ENCODE measurements at places on chromosomes 6 and 20.

GRCh38 chr20:45917790-45918141, 5.8 kb upstream of the PLTP start:
- no peak for DNase-seq

DNA sequence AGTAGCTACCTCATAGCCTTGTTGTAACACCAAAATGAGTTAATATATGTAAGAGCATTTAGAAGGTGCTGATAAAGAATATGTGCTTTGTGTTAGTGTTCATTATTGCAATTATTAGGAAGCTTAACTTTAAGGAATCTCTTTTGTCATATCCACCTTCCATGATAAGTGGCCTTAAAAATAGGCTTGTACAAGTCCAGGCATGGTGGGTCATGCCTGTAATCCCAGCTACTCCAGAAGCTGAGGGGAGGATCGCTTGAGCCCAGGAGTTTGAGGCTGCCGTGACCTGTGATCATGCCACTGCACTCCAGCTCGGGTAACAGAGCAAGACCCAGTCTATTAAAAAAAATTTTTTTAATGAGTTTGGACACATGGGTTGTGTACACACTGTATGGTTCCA, 285.5 kb downstream of the ZFAND3 start:
- no peak for DNase-seq

GRCh38 chr20:24742436-24742835, 206.6 kb upstream of the CST7 start:
- no peak for DNase-seq

DNA sequence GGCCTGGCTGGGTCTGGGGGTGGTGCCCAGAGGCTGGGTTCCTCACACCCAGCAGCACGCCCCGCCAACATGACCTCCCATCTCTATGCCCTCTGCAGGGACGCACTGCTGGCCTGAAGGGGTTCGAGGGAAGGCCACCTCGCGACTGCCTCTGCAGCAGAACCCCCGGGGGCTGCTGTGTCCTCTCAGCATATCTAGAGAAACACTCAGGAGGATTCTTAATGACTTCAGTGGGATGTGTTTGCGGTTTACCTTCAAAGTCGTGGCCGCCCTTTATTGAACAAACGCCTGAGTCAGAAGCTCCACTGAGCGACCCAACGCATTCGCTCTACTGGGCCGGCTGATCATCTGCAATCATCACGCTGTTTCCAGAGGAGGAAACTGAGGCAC, 54.8 kb upstream of the GATA5 start:
- no peak for DNase-seq

DNA sequence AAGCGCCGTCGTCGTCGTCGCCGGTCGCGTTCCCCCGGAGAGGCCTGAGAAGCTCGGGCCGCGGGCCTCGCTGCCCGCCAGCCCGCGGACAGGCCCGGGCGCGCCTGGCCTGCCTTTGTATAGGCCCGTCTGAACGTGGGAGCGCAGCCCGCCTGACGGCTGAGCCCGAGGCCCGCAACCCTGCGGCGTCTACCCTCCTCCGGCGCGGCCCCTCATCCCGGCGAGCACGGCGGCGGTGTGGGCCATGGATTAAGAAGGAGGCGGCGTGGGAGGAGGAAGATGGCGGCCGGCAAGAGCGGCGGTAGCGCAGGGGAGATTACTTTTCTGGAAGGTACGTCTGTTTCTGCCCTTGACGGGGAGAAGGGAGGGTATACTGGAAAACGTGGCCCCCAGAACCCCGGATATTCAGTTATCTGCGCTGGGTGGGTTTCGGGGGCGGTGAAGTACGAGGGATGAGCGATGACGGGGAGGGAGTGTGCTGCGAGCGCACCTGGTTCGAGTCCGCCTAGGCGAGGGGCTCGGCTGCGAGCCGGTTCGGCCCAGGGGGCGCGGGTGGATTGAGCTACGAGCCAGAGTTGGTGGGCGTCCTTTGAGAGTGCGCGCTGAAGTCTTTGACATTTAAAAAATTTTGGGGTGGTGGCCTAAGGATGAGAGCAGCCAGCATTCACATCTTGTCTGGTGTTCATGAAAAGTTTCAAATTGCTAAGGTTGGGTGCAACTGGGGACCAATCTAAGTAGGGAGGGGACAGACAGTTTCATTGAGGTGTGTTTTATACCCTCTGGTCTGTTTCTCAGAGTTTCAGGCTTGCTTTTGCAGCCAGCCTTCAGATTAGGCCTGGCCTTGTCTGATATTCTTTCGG, 796 bp downstream of the SENP6 start:
- no peak for DNase-seq

DNA sequence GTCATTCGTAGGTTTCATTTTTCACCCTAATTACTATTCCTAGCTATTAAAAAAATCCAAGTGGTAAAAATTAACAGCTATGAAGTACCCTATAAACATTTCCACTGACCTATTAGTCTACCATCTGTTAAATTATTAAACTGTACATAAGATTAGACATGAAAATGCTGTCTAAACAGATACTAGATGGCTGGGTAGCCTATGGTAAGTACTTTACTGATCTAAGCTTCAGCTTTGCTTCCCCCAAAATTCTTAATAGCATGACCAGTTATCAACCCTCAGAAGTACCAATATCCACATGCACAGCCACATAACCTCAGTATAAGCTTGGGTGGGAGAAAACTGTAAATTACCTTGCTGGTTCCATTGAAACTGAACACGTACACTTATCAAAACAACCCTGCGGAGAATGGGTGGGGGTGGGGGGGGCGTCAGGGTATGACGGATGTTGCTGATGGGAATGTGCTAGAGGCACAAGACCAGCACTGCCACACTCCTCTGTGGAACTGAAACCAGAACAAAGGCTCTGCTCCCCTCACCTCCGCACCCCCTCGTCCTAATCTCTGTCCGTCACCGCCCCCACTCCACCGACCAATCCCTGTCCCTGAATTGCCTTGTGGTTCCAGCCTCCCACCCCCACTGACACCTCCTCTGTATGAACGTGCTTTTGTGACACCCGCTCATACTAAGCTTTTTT, 45.3 kb downstream of the B4GALT5 start:
- no peak for DNase-seq

- DNase-seq, result no peak
These were observed 71.1 kb downstream of the SLC22A23 start for GRCh38 chr6:3385660-3386151.

DNA sequence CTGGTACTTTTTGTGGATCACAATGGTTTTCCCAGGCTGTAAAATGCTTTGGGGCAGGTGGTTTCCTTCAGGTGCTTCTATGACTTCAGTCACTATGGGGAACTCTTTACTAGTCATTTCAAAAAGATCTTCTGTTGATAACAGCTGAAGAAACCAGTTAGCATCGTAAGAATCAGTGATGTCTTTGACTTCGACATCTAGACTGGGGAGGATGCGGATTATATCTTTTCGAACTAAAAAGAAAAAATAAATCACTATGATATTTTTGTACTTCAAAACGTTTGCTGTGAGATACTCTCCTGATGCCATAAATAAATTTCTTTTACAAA, 87.2 kb downstream of the THEMIS start:
- no peak for DNase-seq

GRCh38 chr6:166597711-166598440, 11.4 kb upstream of the RAMACL start:
- DNase-seq, result no peak

- DNase-seq, result no peak
These were observed 540.0 kb upstream of the JARID2 start for GRCh38 chr6:14705841-14706377.

DNA sequence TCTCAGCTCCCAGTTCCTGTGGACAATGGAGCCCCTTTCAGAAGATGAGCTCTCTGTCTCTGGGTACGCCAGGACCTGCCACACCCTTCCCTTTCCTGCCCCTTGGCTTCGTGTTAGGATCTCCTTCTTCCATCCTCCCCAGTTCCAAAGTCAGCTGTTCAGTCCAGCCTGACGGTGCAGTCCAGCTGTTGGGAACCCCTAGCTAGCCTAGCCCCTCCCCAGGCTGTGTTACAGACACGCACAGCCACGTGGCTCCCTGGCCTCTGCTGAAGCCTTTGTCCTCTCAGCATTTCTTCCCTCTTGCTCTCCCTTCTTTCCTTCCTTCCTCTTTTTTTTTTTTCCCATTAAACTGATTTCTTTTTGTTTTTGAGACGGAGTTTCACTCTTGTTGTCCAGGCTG, 12.4 kb upstream of the TFAP2C start:
- DNase-seq, result no peak

GRCh38 chr6:166928644-166929541, 27.5 kb downstream of the RNASET2 start:
- DNase-seq, result no peak

DNA sequence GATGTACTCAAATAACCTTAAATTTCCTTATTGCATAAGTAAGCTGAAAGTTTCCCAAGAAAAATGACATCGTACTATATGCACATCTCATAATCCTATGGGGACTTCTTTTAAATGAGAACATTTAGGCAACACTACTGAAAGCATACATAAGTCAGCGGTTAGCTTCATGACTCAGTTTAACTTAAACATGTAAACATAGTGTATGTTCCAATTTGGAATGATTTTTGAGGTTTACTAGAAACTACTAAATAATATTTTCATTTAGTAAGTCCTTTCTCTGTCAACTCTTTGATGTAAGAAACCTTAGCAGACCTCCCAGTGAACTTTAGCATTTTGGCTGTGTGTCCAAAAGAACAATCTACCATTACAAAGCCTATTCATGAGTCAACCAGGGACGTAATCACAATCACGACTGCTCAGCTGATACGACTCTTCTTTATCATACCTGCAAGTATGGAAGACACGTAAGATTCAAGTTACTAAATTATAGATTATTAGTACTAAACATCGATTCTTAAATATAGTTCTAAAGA, 19.3 kb downstream of the HIVEP2 start:
- peak; percentile 57 for DNase-seq

- no peak for DNase-seq
These were observed 315.8 kb upstream of the SOX4 start for GRCh38 chr6:21277601-21278374.

DNA sequence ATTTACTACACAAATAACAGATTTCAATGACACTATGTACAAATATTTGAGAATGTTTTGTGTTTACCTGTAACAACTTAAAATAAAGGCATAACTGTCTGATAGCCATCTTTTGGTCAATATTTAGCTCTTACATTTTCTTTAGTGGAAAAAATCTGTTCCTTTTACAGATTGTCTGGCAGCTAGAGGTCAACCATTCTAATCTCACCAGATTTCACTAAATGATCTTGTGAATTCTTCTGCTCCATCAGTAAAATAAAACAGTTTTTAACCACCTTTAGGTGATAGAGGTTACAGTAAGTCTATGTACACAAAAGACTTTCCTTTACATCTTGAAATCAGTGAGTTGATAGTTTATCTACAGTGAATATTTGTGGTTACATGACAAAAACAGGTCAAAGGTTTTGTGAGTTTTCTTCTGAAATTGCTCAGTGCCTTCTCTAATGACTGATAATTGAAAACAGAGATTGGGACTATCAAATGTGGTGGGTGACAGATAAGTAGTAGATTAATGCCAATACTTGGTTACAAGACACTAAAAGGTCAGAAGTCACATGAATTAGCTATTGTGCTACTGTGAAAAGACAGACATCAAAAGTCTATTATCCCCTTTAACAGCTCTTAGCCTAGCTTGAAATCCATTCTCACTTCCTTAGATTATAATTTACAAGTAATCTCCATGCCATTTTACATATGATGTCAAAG, 47.4 kb downstream of the BMP5 start:
- no peak for DNase-seq

DNA sequence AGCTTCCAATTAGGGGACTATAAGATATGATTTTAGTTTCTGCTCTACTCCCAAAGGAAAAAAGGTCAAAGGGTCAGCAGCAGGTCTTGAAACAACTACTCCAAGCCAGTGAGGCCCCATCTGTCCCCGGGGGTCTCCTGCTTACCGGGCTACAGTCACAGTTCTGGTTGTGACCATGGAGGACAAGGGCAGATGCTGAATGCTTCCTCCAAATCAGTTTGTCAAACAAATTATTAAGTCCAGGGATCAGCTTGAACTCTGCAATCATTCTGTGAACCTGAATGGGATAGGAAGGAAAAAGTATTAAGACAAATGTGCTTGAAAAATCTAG, 60.2 kb downstream of the MYH7B start:
- DNase-seq, result no peak

DNA sequence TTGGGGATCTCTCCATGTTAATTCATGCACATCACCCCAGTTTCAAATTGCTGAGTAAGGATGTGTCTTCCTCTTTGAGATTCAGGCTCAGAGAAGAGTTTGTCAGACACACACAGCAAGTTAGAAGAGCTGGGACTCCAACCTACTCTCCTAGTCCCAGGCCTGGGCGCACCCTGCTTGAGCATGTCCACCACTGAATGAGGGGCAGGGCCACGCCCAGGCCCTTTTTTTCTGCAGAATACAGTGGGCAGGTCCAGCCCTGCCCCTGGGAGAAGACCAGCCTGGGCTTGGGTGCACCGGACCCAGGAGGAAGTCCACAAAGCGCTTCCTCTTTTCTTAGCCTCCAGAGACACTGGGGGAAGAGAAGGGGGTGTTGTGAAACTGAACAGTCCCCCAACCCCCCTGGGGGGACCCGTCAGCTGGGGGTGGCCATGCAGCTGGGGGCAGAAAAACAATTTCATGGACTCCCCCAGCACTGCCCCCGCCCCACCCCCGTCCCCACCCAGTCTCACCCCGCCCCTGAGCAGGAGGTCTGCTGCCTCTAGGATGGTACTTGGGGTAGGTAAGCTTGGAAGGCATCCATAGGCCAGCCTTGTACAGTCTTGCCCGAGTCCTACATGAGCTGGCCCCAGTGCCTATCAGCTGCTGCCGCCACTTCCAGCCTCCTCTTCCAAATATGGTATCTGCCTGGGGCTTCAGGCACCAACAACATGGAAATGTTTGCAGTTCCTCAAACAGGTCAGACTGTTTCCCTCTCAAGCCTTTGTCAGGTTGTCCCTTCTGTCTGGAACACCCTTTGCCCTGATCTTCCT, 11.7 kb upstream of the HCK start:
- no peak for DNase-seq

- DNase-seq, result no peak
These were observed 1.5 kb downstream of the FAM50B start for GRCh38 chr6:3850451-3851203.

DNA sequence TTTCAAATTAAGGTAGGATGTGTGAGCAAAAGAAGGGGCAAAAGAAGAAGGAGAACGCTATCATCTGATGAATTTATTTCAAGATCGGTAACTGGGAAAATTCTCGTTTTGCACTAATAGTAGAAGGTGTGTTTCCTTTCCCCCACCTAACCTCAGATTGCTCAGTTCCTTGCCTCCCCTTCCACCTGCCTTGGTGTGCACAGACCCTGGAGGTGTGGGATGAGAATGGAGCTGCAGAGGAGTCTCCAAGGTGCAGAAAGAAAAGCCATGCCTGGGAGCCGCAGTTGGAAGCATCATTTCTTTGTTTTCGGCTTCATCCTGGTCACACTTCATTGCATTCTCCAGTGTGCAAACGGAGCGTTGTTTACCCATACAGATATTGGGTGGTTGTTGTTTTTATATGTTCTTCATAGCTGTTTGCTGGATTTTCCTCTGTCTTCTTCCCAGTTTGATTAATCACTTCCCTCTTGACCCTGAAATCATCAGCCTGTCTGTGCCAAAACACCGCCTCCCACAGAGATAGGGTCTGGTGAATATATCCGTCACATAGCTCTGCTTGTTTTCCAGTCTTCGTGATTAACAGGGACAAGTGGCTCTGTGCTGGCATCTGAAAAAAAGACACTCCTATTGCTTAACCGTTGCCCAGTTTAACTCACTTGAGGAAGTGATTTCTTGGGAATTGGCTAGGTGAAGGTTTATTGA, 40.2 kb upstream of the NEDD9 start:
- no peak for DNase-seq
